Gastroesophageal sphincter (tissue), 4 donors: ENCODE measurements at places on chromosomes 2 and 18. TPM values are rescaled to one million over a fixed set of nuclear protein-coding genes. Genes with fewer than 3 reads are reported as not detected.

Gene FAM110C
- total RNA-seq: 2.8 TPM

Gene EFEMP1
- 89.9 TPM for total RNA-seq

Gene AQP12B
- total RNA-seq: not detected

Gene HOXD1
- total RNA-seq: 0.54 TPM

Gene PSME4
- 52.6 TPM for total RNA-seq

Gene MRO
- total RNA-seq: 0.16 TPM

Gene GEN1
- total RNA-seq: 1.4 TPM

Gene PGAP1
- 4.3 TPM for total RNA-seq

Gene KIF3C
- 14.6 TPM for total RNA-seq

Gene RSAD2
- total RNA-seq: 1.8 TPM

Gene CDKL4
- total RNA-seq: 0.39 TPM

Gene CTNNA2
- total RNA-seq: 0.16 TPM

Gene RTP5
- not detected for total RNA-seq

Gene C2orf15
- not detected for total RNA-seq

Gene METTL21A
- total RNA-seq: 7.9 TPM

Gene UGT1A1
- total RNA-seq: 0.94 TPM

Gene DES
- total RNA-seq: 31,720 TPM

Gene TTC32
- 17.1 TPM for total RNA-seq

Gene MAP3K19
- not detected for total RNA-seq

Gene ZNF396
- total RNA-seq: 2.9 TPM

Gene ST8SIA3
- 0.04 TPM for total RNA-seq

Gene IL37
- total RNA-seq: not detected

Gene COPS8
- total RNA-seq: 120 TPM

Gene POLE4
- total RNA-seq: 25.7 TPM

Gene NPHP1
- 9.2 TPM for total RNA-seq

Gene TMEM182
- total RNA-seq: 1.2 TPM

Gene CHRND
- not detected for total RNA-seq

Gene NR4A2
- 1.8 TPM for total RNA-seq

Gene ALPP
- total RNA-seq: not detected

Gene SERPINB4
- 23.5 TPM for total RNA-seq

Gene ARHGAP28
- 0.47 TPM for total RNA-seq

Gene ZNF512
- 47.9 TPM for total RNA-seq

Gene CTAGE1
- not detected for total RNA-seq

Gene SDC1
- total RNA-seq: 1.4 TPM

Gene SERPINB2
- 4.0 TPM for total RNA-seq

Gene LAMA3
- total RNA-seq: 9.4 TPM

Gene DCAF17
- total RNA-seq: 14.2 TPM

Gene FBXO15
- not detected for total RNA-seq

Gene RHOB
- total RNA-seq: 1,436 TPM

Gene ZNF892
- total RNA-seq: 5.6 TPM

Gene UGT1A4
- 0.13 TPM for total RNA-seq

Gene HOXD13
- not detected for total RNA-seq

Gene IKZF2
- 11.6 TPM for total RNA-seq

Gene DAW1
- not detected for total RNA-seq

Gene NCKAP5
- total RNA-seq: 0.39 TPM

Gene IRS1
- total RNA-seq: 17.4 TPM

Gene POTEF
- total RNA-seq: not detected

Gene DSC1
- total RNA-seq: not detected

Gene GPN1
- 20.9 TPM for total RNA-seq

Gene TGFA
- 5.0 TPM for total RNA-seq

Gene SERPINB11
- not detected for total RNA-seq

Gene ZC3H6
- total RNA-seq: 16.0 TPM

Gene TMEM163
- 0.89 TPM for total RNA-seq

Gene CCDC148
- total RNA-seq: 1.6 TPM

Gene ACMSD
- not detected for total RNA-seq

Gene ABCB11
- 0.13 TPM for total RNA-seq

Gene ESPNL
- total RNA-seq: not detected
